NCI-H2029 treated with DMSO at 0.1 percent for 48 hours (cell line): ENCODE measurements at places on chromosomes 5 and 9.

DNA sequence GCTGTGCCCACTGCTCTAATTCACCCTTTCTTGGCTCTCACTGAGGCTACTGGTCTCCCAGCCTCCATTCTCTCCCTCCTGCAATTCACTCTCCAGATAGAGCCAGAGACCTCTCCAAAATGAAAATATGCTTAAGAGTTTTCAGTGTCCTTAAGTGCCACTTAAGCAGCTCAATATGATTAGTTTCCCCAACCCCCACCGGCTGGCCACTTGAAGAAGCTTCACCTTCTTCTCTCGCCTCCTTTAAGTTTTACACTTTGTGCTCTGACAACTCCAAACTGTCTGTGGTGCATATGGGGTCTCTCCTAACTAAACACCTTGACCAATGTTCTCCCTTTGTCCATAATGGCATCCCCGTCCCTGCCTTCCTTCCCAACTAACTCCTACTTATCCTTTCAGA, 53.4 kb downstream of the CDK5RAP2 start:
- no peak for DNase-seq

DNA sequence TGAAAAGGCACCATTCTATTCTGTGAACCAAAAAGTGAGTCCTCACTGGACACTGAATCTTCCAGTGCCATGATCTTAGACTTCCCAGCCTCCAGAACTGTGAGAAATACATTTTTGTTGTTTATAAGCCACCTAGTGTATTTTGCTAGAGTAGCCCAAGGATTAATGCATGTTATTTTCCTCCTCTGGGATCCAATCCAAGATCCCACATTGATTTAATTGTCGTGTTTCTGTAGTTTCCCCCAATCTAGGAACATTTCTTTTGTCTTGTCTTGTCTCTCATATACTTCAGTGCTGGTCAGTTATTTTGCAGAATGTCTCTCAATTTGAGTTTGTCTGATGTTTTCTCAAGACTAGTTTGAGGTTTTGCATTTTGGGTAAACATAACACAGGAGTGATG, 36.4 kb downstream of the GDNF start:
- no peak for DNase-seq

- DNase-seq: no peak
These were observed 459.1 kb downstream of the EBF1 start for GRCh38 chr5:158640593-158640980.

- no peak for DNase-seq
These were observed 88.1 kb upstream of the TLE1 start for GRCh38 chr9:81777482-81777881.
